Stimulated activated CD4-positive, alpha-beta T cell treated with anti-CD3 and anti-CD28 coated beads, Interleukin-4, amount 100 ng/mL, for 24 hours (primary cell): ENCODE measurements at places on chromosomes 11 and 22.

DNA sequence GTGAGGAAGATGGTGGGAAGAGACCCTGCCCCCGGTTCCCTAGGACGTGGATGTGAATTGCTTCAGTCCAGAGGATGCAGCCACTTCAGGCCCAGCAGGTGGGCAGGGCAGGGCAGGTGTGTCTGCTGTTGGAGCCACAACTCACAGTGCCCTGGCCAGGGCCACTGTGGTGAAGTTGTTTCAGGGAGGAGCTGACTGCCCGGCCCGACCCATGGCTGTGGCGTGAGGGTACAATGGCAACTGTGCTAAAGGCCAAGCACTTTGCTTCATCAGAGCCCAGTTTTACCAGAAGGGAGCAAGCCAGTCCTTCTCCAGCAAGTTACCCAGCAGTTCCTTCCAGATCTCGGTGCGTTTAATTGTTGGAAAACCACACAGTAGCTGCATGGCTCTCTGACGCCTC, 1174.4 kb downstream of the BRD1 start:
- DNase-seq, result no peak

GRCh38 chr22:36386351-36386899, 1.3 kb downstream of the MYH9 start:
- DNase-seq, result peak; percentile 61

GRCh38 chr11:85961930-85962363, 106.8 kb downstream of the CCDC83 start:
- DNase-seq, result no peak

GRCh38 chr11:57474017-57474802, 13.9 kb downstream of the RTN4RL2 start:
- no peak for DNase-seq

GRCh38 chr11:117303101-117303500, 12.0 kb downstream of the BACE1-AS start:
- no peak for DNase-seq

GRCh38 chr11:12871241-12871640, 137.9 kb upstream of the RASSF10 start:
- DNase-seq, result no peak

GRCh38 chr11:67600324-67601029, 6.3 kb upstream of the NDUFV1 start:
- no peak for DNase-seq

DNA sequence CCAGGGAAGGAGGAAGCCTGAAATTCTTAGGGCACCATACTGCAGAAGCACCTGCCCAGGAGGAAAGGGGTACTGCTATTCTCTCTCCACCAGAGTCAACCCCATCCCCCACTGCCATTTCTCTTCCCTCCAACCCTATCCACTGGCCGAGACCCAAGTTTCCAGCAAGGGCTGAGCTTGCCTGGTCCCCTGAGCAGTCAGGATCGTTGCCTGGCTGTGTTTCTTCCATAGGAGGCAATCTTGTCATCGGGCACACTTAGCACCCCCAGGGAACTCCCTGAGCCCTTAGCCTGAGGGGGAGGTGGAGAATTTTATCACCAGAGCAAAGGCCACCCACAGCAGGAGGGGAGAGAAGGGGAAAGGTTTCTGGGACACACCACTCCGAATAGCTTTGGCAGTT, 115.8 kb upstream of the NECTIN1 start:
- no peak for DNase-seq

GRCh38 chr22:25651332-25652085, 87.0 kb downstream of the GRK3 start:
- DNase-seq, result no peak

GRCh38 chr11:16347928-16348685, 8.2 kb downstream of the SOX6 start:
- no peak for DNase-seq

GRCh38 chr22:44003405-44004103, 20.5 kb upstream of the PARVB start:
- no peak for DNase-seq

GRCh38 chr11:132078264-132079076, 708.1 kb downstream of the NTM start:
- no peak for DNase-seq

- no peak for DNase-seq
These were observed 25.4 kb upstream of the MOB2 start for GRCh38 chr11:1511937-1512496.

DNA sequence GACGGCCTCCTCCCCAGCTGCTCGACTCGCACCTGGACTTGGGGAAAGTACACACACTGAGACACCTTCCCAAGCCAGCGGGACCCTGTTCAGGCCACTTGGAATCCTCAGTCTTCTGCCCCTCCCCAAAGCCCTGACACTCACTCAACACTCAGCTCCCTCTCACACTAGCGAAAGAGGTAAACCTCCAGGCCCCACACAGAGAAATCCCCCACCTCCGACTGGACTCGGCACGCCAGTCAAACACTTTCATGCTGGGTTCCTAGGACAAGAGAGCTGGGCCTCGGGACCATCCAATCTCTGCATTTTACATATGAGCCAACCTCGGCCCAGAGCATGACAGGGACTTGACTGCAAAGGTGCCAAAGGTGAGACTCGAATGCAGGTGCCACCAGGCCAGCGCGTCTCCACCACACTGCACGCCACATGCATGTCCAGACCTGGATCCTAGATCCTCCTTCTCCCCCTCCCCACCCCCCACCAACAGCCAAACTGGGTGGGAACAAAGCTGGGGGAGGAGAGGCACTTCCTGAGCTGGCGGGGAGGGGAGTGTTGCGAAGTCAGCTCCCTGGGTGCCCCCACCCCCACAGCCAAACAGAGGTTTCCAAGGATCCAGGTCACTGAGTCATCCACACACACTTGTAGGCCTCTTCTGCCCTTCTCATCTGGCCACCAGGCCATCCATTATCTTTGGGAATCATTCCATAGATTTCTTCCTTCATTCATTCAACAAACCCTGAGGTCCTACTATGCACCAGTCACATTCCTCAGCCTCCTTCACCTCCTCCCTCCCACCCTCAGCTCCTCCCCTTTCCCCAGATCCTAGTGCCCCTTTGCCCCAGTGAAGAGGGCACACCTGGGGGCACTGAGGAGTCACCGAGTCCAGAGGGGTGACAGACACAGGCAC, 10.7 kb upstream of the CD5 start:
- peak; percentile 77 for DNase-seq

DNA sequence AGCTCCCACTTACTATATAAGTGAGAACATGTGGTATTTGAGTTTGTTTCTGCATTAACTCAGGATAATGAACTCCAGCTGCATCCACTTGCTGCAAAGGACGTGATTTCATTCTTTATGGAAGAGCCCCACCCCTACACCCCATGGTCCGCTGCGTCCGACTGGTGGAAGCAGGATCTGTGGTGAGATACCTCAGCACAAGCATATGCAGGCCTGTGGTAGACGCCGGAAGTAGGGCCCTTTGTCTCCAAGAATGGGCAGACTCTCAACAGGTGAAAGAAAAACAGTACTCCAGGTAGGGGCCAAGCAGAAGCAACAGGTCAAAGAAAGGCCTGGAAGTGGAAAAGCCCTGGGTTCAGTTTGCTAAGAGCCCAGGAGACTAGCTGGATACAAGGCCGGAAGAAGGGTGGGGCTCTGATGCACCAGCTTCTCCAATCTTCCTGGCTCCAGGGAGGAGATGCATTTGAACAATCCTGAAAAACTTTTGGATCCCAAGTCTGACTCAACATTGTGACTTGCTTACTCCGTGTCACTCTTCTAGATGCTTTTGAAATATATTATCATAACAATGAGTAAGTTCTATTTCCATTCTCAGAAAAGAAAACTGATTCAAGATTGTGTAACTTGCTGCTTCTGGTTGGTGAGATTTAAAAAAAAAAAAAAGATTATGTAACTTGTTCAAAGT, 30.4 kb downstream of the NEAT1 start:
- DNase-seq, result no peak

DNA sequence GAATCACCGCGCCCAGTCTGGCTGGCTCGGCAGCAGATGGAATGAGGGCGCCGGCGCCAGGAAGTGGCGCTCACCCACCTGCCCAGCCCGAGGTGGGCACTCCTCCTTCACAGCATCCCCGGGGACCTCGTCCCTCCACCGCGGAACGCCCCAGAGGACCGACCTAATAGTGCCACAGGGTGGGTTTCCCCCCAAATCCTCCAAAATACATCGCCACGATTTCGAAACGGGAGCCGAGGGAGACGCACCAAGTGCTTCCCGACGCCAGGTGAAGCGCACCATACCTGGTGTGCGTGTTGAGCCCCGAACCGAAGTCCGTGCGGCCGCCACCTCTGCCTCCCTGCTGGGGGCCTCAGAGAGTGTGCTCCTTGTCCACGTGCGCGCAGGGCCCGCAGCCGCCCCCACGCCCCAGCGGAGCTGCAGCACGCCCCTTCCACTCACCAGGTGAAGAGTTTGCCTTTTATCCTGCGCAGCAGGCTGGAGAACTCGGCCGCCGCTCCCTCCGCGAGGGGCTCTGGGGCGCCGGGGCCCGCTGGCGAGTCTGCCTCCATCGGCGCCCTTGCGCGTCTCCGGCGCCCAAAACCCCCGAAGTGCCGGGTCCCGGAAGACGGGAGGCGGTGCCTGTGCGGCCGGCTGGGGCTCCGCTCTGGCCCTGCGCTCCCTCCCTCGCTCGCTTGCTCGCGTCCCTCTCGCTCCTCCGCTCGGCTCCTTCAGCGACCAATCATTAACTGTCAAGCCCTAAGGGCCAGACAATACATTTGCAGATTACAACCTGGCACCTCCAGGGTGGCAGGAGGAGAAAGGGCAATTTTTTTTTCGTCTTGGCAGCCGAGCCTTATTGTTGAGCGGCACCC, at the start of gene SLC35F2:
SLC35F2 (minus strand) TSS at position 571 of the 854 bp plus-strand sequence; CDS start at position 551, 20 bp downstream.
- peak; percentile 70 for DNase-seq

- no peak for DNase-seq
These were observed 35.6 kb upstream of the CADM1 start for GRCh38 chr11:115539844-115540243.

GRCh38 chr11:132862137-132862536, 670.2 kb downstream of the OPCML start:
- no peak for DNase-seq

- DNase-seq, result no peak
These were observed 52.5 kb upstream of the SUSD2 start for GRCh38 chr22:24128631-24129262.

DNA sequence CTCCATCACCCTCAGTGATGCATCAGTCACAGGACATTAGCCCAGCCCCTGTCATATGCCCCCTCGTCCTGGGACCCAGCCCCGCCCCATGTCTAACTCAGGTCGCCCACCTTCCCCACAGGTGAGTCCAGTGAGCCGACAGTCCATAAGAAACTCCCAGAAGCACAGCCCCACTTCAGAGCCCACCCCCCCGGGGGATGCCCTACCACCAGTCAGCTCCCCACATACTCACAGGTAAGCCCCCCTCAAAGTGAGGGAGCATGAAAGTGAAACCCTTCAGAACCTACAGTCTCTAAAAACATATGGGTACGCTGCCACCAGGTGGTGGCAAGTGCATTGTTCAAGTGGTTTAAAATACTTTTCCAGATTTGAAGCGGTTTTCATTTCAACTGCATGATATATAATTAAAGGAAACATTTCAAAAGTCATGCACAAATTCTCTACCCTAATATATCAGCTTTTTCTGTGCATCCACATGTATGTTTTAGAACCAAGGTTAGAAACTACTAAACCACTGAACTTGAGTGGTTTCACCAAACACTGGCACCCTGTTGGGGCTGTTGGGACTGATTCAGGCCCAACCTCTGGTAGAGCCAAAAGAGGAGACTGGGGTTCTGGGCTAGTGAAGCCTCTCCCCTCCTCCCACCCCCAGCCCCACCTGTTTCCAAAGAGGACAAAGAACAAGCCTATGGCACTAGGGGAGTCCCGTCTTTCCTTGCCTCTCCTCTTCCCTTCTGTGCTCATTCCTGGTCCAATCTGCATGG, 17.3 kb downstream of the EPS8L2 start:
- DNase-seq, result peak; percentile 52

- DNase-seq, result no peak
These were observed 106.8 kb downstream of the UVRAG start for GRCh38 chr11:75921808-75922207.

DNA sequence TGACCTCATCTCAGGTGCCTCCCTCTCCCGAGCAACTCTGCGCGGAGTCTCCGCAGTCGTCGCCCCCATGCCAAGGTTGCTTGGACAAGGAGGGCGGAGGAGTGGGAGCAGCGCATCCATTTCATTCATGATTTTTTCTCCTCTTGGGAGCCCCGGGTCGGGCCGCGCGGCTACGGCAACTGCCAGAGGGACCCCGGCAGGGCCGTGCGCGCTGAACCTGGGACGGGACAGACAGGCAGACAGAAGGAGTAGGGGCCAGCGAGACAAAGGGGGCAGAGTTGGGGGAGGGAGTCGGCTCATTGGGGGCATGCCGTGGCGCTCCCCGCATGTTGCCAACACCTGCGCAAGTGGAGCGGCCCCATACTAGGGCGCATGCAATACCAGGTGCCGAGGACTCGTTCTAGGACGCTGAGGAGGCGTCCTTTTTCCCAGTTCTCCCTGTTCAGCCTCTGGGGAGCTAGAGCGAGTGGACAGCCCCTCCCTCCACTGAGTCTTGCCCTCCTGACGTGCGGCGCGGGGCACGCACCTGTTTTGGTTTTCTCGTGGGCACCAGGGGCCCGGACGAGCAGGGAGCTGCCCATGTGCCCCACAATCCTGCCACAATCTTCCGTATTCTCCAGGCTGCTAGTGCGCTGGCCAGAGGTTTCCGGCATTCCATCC, 501 bp upstream of the PTPN5 start:
- no peak for DNase-seq

DNA sequence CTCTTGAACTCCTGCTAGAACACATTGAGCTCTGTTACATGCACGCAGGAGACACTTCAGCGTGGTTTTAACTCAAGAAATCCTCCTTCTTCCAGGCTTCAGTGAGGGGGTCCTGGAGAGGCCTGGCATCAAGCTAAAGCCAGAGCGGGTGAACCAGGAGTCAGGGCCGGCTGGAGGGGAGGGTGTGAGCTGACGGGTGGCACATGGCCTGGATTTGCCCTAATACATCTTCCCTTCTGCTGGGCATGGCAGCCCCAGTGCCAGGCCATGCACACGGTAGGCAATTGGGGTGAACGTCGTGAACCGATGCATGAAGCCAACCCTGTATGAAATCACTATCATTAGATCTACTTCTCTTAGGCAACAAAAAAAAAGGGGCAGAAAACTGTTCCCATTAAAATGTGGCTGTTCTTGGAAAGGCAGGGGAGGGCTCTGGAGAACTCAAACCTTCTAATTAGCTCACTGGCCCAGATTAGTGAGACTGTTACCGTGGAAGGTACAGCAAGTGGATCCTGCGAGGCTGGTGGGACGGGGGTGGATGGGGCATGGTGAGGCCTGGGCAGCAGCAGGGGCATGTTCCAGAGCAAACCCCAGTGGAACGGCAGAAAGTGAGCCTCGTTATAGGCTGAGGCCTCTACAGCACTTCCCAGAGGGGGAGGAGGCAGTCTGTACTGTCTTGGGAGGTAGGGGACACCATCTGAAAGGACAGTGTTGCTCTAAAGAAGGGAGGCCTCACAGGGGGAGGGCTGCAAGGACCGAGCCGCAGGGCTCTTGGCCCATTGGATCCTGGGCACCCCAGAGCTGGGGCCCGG, 10.6 kb downstream of the IFT27 start:
- no peak for DNase-seq

- peak; percentile 53 for DNase-seq
These were observed 84.1 kb downstream of the PDE2A start for GRCh38 chr11:72589802-72590761.

DNA sequence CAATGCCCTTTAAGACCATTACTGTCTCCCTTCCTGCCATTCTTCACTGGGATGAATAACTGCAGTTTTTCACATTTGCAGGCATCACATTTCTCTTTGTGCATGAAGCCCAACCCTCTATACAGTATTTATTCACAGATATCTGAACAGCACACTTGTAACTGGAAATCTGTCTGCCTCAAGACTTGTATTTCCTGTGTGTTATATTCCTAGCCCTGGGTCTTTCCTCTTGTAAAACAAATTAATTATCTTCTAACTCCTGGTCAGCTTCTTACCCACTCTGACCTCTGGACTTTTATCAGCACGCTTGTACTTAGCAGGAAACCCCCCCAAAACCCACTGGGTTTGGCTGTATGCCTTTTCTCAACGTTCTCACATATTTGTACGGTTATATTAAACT, 2.0 kb downstream of the CSRP3 start:
- no peak for DNase-seq
